HEK293T (cell line): ENCODE measurements at places on chromosomes 13 and 19.

- DNase-seq: no peak
Observed at GRCh38 chr13:99282264-99283231, 24.4 kb upstream of the GPR18 start.

GRCh38 chr13:58207501-58207900 is 576.0 kb downstream of the PCDH17 start:
- no peak for DNase-seq

GRCh38 chr19:776549-776948 is 20.7 kb upstream of the PTBP1 start:
- DNase-seq: no peak

GRCh38 chr13:62625214-62625881 is 1209.7 kb upstream of the PCDH20 start:
- no peak for DNase-seq

DNA sequence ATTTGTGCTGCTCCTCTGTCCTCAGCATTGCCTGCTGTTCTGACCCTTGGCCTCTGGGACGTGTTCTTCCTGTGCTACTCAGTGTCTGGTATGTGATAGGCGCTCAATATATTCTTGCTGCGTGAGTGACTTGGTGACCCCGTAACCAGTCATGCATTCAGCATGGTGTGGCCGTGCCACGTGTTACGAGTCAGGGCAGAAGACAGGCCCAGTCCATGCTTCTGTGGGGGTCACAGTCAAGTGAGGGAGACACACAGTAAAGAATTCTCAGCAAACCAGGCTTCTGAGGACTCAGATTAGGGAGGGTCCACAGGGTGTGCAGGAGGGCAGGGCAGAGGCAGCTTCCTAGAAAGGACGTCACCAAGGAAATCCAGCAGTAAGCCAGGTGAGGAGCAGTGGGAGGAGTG is 7.9 kb downstream of the PPP1R37 start:
- DNase-seq: no peak

DNA sequence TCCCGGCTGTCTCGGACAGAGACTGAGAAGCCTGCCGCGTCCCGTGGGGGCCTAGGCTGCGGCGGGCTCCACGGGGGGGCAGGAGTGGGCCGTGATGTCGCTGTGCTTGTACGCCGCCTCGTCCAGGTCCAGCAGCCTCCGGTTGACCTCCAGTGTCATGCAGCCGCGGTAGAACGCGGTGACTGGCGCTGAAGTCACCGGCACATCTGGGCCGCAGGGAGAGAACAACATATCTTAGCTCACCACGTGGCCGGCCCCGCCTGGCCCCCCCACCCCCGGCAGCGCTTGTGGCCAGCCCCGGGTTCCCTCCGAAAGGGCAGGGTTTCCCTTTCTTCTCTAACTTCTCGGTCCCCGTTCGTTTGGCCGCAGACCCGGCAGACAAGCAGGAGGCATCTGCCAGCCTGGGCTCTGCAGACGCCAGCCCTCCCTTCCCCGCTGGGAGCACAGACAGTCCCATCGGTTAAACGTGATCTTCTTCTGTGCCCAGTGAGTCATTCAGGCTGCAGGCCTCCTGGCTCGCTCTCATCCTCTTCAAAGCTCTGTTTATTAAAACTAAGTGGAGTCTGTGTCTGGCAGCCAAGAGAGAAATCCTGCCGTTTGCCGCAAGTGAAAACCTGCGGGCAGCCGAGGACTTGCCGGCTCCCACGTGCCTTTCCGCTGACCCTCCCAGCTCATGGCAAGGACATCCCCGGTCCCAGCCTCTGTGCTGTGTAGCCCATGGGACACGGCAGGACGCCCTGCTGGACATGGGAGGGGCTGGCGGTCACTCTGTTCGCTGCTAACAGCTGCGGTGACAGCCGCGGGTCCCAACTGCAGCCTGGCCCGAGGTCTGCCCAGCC is 42.8 kb downstream of the GAS6 start:
- no peak for DNase-seq

GRCh38 chr19:40976134-40976533 is 14.9 kb upstream of the CYP2B6 start:
- DNase-seq: no peak

DNA sequence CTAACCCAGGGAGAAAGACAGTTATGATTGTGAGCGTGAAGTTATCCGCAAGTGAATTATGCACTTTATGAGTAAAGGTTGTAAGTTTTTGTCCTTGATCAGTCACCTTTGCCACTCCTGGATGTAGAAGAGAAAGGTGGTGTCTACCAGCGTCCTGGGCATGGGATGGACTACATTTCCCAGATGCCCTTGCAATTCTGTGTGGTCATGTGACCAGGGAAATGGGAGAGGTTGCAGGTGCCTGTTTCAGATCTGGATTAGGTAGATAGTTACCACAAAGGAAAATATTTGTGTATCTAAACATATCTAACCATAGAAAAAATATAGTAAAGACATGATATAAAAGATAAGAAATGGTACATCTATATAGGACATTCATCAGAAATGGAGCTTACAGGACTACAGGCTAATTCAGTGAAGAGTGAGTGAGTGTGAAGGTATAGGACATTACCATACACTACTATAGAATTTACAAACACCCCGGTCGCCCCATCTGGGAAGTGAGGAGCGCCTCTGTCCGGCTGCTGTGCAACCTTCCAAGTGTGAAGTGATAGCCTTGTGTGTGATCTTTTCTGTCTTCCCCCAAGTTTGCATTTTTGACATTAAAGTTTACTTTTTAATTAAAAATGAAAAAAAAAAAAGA is 51.6 kb upstream of the CACNA1A start:
- DNase-seq: peak; percentile 21

DNA sequence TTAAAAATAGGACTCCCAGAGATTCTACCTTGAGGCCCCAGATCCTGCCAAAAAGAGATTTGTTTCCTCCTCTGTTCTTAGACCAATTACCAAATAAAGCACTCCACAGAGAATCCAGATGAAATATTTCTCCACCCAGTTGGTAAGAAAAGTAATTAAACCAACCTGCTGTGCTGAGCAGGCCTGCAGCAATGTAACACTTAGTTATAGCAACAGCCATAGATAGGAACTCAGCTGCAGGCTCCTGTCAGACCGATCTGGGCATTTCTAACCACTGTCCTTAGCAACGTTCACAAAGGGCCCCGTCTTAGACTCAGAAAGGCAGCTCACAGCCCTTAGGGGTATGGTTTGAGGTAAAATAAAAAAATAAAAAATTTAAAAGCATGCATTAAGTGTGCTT is 271.1 kb downstream of the KCNRG start:
- no peak for DNase-seq

- DNase-seq: no peak
Observed at GRCh38 chr13:75881109-75881775, 245.1 kb downstream of the LMO7 start.

GRCh38 chr19:41570639-41571112 is 5.3 kb upstream of the CEACAM21 start:
- peak; percentile 82 for DNase-seq

GRCh38 chr19:54390942-54391577 is 24.2 kb upstream of the TTYH1 start:
- DNase-seq: peak; percentile 52

GRCh38 chr13:104895521-104895920 is 1639.9 kb downstream of the EFNB2 start:
- no peak for DNase-seq

- no peak for DNase-seq
Observed at GRCh38 chr13:80389073-80390038, 48.4 kb upstream of the SPRY2 start.

DNA sequence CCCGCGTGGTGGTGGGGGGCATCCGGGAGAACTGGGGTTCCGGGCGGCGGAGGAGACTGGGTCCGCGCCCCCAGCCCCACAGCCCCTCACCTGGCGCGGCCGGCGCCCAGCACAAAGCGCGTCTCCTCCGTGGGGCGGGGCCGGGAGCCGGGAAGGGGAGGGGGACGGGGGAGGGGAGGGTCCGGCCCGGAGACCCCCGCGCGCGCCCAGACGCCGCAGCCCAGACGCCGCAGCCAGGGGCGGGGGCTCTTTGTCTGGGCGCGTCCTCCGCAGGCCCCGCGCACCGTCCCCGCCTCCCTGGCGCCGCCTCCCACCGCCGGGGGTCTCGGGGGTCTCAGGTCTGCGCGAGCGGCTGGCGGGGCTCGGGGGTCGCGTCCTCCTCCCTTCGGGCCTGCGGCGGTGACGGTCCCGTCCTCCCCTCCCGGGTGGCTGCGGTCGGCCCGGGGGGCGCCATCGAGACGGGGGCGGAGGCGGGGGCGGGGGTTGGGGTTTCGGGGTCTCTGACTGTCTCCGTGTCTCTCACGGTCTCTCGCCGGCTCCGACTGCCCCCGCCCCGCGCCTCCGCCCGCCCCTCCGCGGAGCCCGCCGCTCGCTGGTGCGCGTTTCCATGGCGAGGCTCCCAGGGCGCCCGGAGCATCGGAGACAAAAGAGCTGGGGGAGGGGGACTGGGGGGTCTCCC is at the start of gene PLPPR3:
Gene PLPPR3, minus strand, starts transcription at position 131 of the 679 bp plus-strand sequence. CDS start 396 bp downstream, outside the sequence.
- no peak for DNase-seq

GRCh38 chr13:110307767-110308655 is 927 bp downstream of the COL4A2 start:
- no peak for DNase-seq

- no peak for DNase-seq
Observed at GRCh38 chr13:80029170-80029569, 311.8 kb downstream of the SPRY2 start.

GRCh38 chr19:7680606-7681339 is at the start of gene TRAPPC5:
TSS of gene TRAPPC5 (plus strand) at chr19:7680833. CDS start at chr19:7682254, 1,421 bp downstream.
- peak; percentile 92 for DNase-seq

DNA sequence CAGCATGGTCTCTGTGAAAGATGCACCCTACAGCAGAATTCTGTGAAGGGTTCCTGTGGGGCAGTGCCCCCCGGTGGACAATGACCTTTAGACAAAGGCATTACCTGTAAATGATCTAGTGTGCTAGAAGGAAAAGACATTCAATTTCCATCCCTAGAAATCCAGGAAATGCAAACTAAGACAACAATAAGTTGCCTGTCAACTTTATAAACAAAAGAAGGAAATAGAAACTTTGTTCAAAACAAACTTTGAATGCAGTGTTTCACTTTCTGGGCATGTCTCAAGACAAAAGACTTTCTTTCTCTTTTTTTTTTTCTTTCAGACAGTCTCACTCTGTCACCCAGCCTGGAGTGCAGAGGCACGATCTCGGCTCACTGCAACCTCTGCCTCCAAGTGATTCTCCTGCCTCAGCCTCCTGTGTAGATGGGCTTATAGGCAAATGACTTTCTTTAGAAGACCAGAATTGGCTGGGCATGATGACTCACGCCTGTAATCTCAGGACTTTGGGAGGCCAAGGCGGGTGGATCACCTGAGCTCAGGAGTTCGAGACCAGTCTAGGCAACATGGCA is 15.5 kb downstream of the TEX101 start:
- DNase-seq: no peak

- DNase-seq: no peak
Observed at GRCh38 chr19:18562086-18562485, 4.4 kb downstream of the KXD1 start.
